Omental fat pad (tissue), 4 donors: ENCODE measurements at places on chromosomes 2 and 18. TPM values are rescaled to one million over a fixed set of nuclear protein-coding genes. Genes with fewer than 3 reads are reported as not detected.

- DNase-seq = no peak
Observed at GRCh38 chr2:236130349-236130998, 37.7 kb downstream of the GBX2 start.

- no peak for DNase-seq
Observed at GRCh38 chr2:109535217-109535946, 78.4 kb downstream of the SEPTIN10 start.

DNA sequence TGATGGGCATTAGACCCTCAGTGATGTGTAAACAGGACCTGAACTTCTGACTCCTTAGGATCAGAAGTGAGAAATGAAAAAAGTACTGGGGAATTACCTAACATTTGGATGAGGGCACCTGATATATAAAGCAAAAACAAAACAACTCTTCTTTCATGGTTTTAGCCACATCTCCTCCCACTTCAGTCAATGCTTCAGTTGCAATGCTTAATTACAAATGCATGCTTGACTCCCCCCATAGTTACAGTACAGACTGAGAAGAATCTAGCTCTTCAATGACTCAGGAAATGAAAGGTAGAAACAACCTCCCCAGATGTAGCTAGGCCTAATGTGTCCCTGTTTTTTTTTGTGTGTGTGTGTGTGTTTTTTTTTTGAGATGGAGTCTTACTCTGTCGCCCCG is 276.8 kb upstream of the POU3F3 start:
- no peak for DNase-seq

DNA sequence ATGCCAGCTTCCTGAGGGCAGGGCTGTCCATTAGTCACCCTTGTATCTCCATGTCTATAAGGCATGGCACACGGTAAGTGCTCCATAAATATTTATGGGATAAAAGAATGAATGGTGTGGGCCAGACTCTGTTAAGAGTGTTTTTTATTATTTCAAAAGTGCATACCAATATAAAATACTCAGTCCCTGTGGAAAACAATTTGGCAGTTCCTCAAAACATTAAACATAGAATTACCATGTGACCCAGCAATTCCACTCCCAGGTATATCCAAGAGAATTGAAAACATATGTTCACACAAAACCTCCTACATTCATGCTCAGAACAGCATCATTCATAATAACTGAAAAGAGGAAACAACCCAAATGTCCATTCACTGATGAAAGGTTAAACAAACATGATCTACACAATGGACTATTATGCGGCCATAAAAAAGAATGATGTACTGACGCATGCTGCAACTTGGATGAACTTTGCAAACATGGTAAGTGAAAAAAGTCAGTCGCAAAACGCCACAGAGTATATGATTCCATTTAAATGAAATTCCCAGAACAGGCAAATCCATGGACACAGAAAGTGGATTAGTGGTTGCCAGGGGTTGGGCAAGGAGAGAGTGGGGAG is 69.1 kb upstream of the TCF7L1 start:
- no peak for DNase-seq

- no peak for DNase-seq
Observed at GRCh38 chr2:134372611-134373131, 118.8 kb downstream of the MGAT5 start.

Gene SERPINB3
- not detected for total RNA-seq

Gene RAB6C
- not detected for total RNA-seq

Gene LRPPRC
- total RNA-seq = 53.1 TPM

Gene NXPH2
- total RNA-seq = not detected
